Choroid plexus epithelial cell (primary cell): ENCODE measurements at places on chromosomes 11 and 22.
A peak's percentile ranks its signal among the peaks of the same experiment; 100 is the strongest.

DNA sequence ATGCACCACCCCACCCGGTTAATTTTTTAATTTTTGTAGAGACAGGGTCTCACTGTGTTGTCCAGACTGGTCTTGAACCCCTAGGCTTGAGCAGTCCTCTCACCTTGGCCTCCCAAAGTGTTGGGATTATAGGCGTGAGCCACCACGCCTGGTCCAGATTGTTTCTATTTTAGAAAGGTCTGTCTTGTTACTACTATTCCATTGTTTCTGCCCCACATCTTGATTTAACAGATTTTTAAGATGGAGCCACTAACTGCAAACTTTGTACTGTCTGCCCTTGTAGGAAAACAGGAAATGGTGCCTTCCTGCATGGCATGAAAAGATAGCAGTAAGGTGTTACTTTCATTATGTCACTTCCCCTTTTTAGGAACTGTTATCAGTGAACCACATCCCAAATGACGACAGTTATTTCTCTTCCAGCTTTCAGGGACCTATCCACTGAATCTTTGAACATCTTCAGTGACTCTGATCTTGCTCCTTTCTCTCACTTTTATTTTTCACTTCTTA lies 23.2 kb downstream of the TAF1D start:
- no peak for DNase-seq

DNA sequence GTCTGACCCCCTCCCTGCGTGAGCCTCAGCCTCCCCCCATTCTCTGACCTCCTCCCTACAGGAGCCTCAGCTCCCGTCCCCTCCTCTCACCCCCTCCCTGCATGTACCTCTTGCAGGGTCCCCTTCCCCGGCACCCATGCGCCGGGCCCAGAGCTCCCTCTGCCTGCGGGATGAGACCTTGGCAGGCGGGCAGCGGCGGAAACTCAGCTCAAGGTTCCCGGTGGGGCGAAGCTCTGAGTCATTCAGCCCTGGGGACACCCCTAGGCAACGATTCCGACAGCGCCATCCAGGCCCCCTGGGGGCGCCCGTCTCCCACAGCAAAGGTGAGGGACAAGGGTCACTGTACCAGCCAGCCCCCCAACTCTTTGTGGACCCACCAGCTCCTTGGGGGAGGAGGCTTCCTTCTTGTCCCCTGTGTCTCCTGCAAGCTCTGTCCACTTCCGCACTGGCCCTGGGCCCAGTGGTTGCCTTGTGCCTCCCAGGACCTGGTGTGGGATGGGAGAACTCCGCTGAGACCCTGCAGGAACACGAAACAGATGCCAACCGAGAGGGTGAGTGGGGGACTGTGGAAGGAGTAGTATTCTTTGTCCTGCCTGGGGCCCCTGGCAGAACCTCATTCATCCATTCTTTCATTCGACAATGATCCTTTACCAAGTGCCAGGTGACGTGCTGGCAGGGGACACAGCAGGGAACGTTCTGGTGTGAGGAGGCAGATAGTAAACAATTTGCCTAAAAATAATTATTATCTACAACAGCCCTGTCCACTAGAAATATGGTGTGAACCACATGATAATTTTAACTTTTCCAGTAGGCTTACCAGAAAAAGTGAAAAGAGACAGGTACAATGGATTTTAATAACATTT lies 3.7 kb upstream of the RPS6KA4 start:
- peak; percentile 81 for DNase-seq

- no peak for DNase-seq
Observed at GRCh38 chr11:72886619-72887018, 72.4 kb downstream of the ATG16L2 start.

DNA sequence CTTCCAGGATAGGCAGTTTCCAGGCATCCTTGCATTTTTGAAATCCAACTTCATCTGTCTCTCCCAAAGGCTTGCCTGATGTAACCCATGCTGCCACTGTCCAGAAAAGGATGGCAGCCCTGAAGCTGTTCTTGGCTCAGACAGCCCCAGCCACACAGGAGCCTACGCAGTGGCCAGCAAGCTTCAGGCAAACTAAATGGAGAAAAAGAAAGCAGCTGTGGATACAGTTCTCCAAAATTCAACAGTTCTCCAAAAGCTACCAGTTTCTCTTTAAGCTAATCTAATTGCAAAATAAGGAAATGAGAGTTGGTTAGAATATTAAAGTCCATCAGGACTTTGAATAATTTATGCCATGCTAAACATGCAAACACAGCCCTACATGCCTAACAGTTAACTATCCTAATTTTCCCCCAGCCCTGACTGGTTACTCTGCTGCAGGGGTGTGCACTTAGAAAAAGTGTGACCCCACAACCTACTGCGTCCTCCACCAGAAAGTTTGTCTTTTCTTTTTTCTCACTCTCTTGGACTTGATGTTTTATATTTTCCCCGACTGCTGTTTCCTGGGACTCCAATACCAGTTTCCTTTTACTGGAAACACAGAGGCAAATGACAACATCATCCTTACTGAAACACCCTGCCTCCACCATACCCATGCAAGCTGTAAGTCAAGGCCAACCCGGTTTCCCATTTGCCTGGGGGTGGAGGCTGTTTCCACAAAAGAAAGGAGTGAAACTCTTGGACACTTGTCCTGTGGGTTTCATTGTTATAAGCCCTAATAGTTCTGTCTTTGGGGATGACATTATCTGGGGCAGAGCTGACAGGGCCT lies 69.1 kb upstream of the OR5AN1 start:
- no peak for DNase-seq

DNA sequence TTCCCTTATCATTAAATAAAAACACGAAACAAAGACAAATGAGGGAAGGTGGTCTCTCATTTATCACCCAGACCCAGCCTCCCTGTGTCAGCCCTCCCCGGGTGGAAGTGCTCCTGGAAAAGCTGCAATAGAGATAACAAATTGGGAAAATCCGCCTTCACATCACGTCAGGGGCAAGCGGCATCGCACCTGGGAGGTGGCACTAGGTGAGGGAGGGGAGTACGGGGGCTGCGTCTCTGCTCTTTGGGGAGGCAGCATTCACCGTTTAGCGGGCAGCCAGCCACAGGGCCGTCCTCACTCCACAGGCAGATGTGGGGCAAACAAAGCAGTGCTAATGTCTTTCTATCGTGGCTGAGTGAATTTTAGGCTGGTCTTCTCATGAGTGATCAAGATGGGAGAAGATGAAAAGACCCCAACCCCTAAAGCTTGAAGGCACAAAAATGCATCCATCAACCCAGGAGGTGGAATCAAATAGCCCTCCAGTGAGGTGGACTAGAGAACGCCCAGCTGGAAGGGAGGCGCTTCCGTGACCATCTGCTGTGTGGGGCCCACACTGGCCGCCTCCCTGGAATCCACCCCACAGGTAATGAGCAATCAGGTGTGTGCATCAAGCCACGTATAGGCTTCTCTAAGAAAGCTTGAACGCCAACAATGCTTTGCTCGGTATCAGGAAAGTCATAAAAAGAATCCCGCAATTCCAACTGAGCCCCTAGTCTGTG lies 629.5 kb downstream of the BRD1 start:
- no peak for DNase-seq

DNA sequence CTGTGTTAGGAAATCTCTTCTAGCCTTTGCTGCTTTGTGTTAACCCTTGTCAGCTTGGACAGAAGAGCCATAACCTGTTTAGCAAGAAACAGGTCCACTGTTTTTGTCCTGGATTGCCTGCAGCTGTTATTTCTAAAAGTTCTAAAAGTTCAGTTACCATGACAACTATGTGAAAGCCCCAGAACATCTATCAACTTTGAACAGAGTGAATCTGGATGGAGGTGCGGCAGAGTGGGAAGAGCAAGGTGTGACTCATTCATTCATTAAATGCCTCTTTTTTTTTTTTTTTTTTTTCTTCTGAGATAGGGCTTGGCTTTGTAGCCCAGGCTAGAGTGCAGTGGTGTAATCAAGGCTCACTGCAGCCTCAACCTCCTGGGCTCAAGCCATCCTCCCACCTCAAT lies 50.5 kb downstream of the RBX1 start:
- peak; percentile 63 for DNase-seq
